ENCODE measurements at places on chromosomes 1 and 21.

- no peak for DNase-seq
These were observed at the start of gene GPA33 for GRCh38 chr1:167090314-167090942. Gene GPA33 (minus strand): TSS chr1:167090377. CDS start chr1:167090287, 90 bp downstream.

DNA sequence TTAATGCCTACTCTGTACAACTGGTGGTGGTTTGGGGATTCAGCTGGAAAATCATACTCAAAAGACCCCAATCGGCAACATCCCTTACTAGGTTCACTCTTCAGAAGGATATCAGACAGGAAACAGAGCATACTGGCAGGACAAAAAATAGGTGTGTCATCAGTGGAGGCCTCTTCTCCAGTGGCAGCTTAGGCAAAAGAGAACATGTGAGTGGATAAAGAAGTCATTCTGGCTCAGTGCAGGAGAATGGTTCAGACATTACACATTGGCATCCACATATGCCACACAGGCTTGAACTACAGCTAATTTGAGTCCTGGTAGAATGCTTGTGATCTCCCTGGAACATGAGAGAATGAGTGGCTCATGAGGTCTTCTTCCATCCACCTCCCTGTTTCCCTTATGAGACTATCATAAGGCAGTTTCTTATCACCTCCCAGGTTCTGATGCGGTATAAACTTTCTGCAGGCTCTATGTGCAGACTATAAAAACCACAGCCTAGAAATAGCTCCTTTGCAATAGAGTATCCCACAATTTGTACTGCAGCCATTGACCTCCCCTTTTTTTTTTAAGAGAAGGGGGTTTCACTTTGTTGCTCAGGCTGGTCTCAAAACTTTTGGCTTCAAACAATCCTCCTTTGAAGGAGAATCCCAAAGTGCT lies 24.7 kb downstream of the VAMP4 start:
- no peak for DNase-seq

DNA sequence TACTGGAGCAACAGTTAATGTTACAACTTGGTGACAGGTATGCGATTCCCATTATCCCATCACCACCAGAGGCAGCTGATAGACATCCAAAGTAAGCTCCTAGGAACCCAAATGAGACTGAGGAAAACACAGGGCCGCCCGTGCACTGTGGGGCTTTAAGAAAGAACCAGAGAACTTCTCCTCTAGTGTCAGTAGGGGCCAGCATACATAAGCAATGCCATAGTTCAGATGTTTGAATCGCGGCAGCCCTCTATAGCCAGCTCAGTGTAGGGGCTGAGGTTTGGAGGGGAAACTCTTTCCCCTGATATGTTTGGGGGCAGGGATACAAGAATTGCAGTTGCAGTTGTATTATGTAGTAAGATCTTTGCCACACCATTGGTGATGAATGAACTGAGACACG lies 593.3 kb upstream of the NCAM2 start:
- no peak for DNase-seq

- DNase-seq: peak; percentile 11
These were observed 659 bp downstream of the FAF1 start for GRCh38 chr1:50959303-50959912.

- DNase-seq: no peak
These were observed 312 bp downstream of the ARNT start for GRCh38 chr1:150876119-150876454.

DNA sequence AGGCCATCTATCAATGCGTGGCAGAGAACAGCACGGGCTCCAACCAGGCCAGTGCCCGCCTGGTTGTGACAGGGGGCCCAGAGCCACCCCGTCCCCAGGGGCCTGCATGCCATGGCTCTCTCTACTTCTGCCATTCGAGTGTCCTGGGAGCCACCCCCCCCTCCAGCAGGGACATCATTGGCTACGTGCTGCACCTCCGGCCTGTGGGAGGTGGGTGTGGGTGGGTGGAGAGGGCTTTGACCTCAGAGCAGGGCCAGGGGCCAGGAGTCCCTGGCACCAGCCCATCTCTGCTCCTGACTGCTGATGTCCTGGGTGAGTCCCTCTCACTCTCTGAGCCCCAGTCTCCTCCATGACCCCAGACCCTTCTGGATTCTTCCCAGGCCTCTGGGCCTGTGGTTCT lies 25.3 kb downstream of the SLC27A3 start:
- no peak for DNase-seq

- no peak for DNase-seq
These were observed at the start of gene NPHS2 for GRCh38 chr1:179575497-179576314. Gene NPHS2 (minus strand): TSS chr1:179575948. CDS start chr1:179575864, 84 bp downstream.

DNA sequence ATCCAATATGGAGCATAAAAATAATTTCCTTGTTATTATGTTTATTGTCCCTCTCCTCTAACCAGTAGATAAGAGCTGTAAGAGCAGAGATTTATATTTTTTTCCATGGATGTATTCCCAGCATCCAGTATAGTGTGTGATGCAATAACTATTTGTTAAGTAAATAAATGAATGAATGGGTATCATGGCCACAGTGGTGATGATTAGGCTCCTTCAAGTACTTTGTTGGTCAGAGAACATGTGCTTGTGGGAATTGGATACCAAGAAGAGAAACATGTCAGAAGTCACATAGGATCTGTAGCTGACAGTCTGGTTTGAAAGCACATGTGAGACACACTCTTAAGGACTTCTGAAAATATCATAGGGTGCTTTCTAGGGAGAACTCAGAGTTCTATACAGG lies 588.5 kb downstream of the AGBL4 start:
- no peak for DNase-seq

- DNase-seq: no peak
These were observed 41.6 kb upstream of the GUCA2A start for GRCh38 chr1:42206164-42206563.

GRCh38 chr1:230754796-230755195 lies 7.6 kb downstream of the CAPN9 start:
- DNase-seq: no peak

DNA sequence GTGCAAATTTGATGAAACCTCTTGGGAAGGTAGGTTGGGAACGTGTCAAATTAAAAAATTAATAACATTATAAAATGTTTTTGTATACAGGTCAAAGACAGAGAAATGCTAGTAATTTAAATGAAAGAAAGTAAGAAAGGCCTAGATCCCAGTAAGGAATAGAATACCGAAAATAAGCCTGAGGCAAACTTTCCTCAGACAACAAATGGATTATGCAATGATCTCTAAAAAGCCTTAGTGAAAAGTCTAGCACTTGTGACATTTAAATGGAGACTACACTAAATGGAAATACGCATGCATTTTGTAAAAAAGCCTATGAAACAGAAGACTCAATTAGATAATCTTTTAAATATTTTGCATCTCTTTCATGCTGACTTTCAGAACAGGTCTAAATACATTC lies 138.5 kb upstream of the ZNHIT6 start:
- DNase-seq: no peak

GRCh38 chr1:184753608-184754475 lies 816 bp downstream of the EDEM3 start:
- DNase-seq: peak; percentile 9

GRCh38 chr1:91854852-91855534 lies 31.0 kb downstream of the TGFBR3 start:
- DNase-seq: no peak

- DNase-seq: peak; percentile 4
These were observed at the start of gene RGS4 for GRCh38 chr1:163069142-163069541. Gene RGS4 (plus strand): TSS chr1:163069361. CDS start chr1:163069485, 124 bp downstream.

GRCh38 chr1:93164816-93165215 lies 15.4 kb downstream of the TMED5 start:
- no peak for DNase-seq

- DNase-seq: no peak
These were observed 600.6 kb downstream of the PTPRU start for GRCh38 chr1:29836651-29837646.

- peak; percentile 80 for DNase-seq
These were observed 43.3 kb downstream of the GPR3 start for GRCh38 chr1:27435566-27436203.

DNA sequence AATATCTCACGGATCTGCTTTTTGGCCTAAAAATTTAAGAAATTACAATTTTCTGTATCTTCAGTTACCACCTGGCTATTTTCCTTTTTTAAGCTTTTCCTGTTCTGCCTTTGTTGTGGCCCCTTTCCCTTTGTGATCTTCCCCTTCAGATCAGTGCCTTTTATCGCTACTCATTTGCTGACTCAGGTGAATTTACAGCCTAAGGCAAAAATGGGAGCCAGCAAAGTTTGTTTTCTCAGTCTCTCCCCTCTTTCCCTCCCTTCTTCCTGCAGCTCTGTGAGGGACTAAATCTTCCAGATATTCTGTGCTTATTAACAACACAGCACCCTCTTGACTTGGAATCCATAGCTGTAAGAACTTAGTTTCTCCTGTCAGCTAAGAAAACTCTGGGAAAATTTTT lies 5.3 kb upstream of the PRRC2C start:
- DNase-seq: no peak

DNA sequence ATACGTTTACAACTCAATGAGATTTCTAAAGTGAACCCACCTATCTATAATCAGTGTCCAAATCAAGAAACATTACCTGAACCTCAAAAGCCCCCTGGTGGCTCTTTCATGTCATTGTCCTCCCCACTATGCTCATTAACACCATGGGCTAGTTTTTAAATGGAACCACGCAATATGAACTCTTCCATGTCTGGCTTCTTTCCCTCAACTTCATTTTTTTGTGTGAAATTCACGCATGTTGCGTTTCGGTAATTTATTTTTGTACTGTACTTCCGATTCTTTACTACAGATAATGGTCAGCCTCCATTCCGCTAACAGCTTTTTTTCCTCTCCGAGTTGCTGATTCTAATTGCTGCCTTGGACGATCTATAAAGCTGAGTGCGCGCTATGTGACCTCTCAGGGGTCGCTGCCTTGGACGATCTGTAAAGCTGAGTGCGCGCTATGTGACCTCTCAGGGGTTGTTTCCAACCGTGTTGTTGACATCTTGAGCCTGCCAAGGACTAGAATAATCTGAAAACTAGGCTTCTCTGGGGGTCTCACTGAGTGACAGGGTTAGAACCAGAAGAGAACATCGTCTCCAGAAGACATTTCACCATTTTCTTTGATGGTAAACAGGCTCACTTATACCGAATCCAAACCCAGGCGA lies 1.1 kb upstream of the CACYBP start:
- DNase-seq: peak; percentile 74

- no peak for DNase-seq
These were observed 2.2 kb downstream of the PERM1 start for GRCh38 chr1:979744-980072.

DNA sequence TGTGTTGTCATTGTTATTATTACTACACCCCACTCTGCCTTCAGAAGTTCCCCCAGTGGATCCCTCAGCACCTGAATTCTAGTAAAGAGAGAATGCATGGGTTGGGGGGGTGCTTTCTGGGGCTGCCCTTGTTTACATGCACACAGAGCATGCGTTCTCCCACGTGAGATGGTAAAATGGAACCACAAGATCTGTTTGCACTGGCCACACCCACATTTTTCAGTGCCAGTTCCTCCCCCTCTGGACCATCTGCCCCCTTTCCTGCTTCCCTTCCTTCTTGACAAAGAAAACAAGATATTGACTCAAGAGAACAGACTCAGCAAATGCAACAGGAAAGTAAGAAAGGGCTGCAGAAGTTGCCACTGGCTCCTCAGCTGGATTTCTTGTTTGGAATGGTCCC lies 8.9 kb downstream of the SLC6A17 start:
- DNase-seq: no peak

DNA sequence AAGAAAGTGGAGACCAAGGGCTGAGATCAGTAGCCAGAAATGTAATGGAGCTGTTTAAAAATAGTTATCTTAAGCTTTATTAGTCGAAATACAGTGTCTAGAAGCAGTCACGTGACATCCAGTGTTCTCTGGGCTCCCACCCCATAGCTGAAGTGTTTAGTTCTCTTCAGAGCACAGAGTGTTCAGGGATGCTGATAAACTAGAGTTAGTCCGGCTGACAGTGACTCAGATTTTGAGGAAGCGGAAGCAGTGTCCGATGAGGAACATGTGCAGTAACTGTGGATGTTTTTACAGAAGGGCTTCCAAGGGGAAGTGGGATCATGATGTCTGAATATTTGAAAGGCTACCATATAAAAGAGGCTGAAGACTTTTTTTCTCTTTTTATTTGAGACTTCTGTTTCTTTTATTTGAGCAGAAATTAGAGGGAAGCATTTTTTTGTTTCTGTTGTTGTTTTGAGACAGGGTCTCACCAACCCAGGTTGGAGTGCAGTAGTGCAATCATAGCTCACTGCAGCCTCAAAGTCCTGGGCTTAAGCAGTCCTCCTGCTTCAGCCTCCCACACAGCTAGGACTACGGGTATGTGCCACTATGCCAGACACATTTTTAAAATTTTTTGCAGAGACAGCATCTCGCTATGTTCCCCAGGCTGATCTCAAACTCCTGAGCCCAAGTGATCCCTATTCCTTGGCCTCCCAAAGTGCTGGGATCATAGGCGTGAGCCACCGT lies 124.2 kb downstream of the GALNT2 start:
- DNase-seq: peak; percentile 25

GRCh38 chr21:41610042-41610839 lies 102.3 kb upstream of the TMPRSS2 start:
- peak; percentile 22 for DNase-seq

GRCh38 chr1:206143537-206144172 lies 26.5 kb upstream of the AVPR1B start:
- DNase-seq: no peak

DNA sequence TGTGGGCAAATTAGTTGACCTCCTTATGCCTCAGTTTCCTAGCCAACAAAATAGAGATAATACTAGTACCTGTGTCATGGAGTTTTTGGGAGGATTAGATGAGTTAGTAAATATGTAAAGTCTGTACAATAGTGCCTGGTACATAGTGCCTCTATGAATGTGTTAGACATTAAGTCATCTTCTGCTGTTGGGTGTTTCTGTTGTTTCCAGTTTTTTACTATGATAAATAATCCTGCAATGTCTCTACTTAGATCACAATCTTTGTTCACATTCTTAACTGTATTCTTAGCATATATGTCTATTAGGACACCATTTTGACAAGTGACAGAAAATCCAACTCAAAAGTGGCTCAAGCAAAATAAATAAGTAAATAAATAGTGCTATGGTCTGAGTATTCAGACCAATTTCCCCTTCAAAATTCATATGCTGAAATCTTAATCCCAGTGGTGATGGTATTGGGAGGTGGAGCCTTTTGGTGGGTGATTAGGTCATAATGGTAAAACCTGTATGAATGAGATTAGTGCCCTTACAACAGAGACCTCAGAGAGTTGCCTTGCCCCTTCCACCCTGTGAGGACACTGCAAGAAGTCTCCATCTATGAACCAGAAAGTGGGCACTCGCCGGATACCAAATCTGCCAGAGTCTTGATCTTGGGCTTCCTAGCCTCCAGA lies 84.3 kb downstream of the DIRAS3 start:
- no peak for DNase-seq

GRCh38 chr1:106831511-106831910 lies 225.0 kb upstream of the PRMT6 start:
- DNase-seq: no peak

- DNase-seq: no peak
These were observed 173.7 kb upstream of the CAMK1G start for GRCh38 chr1:209409780-209410179.

- no peak for DNase-seq
These were observed 97.4 kb downstream of the EPB41 start for GRCh38 chr1:29011775-29012174.

GRCh38 chr1:236065509-236066005 lies 667 bp upstream of the NID1 start:
- no peak for DNase-seq

All from germinal center (tissue), 1 donor.